ENCODE measurements at places on chromosomes 11 and 22.

DNA sequence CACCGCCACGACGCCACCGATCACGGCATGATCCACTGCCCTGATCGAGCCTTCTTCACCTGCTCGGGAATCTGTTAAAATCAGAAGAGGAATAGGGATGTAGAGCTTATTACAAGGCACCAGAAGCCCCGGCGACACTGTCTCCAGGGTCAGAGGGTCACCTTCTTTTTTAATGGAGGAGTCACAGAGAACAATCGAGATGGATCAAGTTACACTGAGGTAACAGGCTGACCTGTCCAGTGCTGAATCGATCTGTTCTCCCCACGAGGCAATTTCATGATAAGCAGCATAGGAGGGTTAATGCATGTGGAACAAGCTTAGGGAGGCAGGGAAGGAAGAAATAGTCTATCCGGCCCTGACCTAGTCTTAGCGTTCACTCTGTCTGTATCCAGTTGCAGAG is 325.5 kb downstream of the CADM1 start:
- DNase-seq, result no peak

DNA sequence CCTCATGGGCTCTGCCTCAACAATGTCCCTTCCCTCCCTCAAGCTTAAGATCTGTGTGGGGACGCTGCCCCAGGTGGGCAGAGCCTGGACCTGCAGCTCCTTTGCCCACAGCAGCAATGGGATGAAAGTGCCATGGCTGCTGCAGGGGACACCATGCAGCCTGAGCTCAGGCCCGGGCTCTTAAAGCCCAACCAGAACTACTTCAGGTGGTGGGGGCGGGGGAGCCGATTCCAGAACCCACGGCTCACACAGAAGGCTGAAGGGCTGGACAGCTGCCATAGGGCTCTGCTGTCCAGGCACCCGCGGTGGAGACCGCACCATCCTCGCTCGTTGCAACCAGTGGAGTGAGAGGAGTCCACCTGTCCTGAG is 12.5 kb downstream of the CHID1 start:
- no peak for DNase-seq

DNA sequence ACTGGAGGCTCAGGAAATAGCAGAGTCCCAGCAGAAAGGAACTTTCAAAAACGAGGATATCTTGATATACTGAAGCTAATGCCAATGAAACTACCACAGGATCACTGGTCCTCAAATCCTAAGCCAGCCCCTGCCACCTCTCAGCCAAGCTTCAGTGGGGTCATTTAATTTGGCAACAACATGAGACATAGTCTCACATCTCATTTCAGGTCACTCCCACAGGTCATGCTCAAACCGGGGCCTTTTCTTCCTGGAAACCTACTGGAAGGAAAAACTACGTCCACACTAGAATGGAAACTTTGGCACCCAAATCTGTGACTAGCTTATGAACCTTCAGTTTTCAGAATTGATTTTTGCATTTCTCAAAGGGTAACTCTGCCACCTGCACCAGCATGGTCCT is 61.9 kb upstream of the CYP2D6 start:
- DNase-seq, result no peak

GRCh38 chr11:77592727-77593126 is 3.0 kb downstream of the AQP11 start:
- no peak for DNase-seq

- no peak for DNase-seq
Observed at GRCh38 chr11:42255906-42256305, 796.5 kb upstream of the LRRC4C start.

DNA sequence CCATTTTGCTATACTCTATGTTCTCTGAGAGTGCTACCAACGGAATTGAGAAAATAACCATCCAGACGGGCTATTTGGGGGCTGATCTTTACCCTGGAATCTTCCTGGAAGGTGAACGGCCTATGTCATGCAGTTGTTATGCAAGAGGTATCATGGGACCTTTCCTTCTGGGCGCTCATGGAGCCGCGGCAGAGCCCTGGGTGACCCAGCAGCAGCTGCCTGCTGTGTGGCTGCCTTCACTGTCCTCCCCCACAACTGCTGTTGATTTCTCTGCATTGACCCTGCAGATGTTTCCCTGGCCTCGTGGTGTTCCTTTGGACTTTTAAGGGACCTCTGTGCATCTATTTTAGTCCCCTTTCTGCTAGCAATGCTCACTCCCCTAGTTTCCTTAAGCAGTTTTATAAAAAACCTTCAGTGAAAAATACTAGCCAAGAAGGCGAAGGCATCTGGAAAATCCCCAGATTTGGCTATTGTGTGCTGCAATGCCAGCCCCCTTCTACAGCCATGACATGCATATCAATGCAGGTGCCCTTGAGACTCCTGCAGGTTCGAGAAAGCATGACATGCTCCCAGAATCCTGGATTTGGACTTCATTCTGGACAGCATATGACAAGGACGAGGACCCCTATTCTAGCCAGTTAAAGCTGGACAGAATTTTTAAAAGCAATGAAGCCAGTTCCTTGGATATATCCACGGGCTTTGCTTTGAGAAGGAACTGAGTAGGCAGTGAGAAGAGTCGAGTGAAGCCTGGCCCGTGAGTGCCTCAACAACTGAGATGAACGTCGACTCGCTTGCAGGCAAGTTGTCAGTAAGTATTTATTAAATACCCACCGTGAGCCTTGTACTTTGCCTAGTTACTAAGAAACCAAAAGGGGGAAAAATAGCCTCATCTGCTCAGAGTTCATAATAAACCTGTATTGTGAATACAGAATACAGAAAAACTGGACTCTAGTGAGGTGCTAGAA is at the start of gene SLC25A18:
Gene SLC25A18, plus strand, starts transcription at position 593 of the 965 bp plus-strand sequence. CDS start 16,447 bp downstream, outside the sequence.
- no peak for DNase-seq

GRCh38 chr22:22605074-22605404 is 39.4 kb upstream of the GGTLC2 start:
- no peak for DNase-seq

- DNase-seq, result no peak
Observed at GRCh38 chr22:32499666-32500065, 25.1 kb downstream of the FBXO7 start.

- no peak for DNase-seq
Observed at GRCh38 chr11:27061461-27061821, 20.8 kb downstream of the BBOX1 start.

- no peak for DNase-seq
Observed at GRCh38 chr11:115525531-115526006, 21.4 kb upstream of the CADM1 start.

- DNase-seq, result no peak
Observed at GRCh38 chr11:95788921-95789505, 569 bp downstream of the FAM76B start.

DNA sequence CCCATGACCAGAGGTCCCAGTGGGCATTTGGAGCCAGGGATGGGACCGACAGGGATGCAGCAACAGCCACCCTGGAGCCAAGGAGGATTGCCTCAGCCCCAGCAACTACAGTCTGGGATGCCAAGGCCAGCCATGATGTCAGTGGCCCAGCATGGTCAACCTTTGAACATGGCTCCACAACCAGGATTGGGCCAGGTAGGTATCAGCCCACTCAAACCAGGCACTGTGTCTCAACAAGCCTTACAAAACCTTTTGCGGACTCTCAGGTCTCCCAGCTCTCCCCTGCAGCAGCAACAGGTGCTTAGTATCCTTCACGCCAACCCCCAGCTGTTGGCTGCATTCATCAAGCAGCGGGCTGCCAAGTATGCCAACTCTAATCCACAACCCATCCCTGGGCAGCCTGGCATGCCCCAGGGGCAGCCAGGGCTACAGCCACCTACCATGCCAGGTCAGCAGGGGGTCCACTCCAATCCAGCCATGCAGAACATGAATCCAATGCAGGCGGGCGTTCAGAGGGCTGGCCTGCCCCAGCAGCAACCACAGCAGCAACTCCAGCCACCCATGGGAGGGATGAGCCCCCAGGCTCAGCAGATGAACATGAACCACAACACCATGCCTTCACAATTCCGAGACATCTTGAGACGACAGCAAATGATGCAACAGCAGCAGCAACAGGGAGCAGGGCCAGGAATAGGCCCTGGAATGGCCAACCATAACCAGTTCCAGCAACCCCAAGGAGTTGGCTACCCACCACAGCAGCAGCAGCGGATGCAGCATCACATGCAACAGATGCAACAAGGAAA is 27.3 kb upstream of the L3MBTL2 start:
- DNase-seq, result no peak

- no peak for DNase-seq
Observed at GRCh38 chr11:63873311-63873710, 34.4 kb downstream of the MARK2 start.

GRCh38 chr22:32804531-32805360 is 3.2 kb downstream of the TIMP3 start:
- DNase-seq, result no peak

DNA sequence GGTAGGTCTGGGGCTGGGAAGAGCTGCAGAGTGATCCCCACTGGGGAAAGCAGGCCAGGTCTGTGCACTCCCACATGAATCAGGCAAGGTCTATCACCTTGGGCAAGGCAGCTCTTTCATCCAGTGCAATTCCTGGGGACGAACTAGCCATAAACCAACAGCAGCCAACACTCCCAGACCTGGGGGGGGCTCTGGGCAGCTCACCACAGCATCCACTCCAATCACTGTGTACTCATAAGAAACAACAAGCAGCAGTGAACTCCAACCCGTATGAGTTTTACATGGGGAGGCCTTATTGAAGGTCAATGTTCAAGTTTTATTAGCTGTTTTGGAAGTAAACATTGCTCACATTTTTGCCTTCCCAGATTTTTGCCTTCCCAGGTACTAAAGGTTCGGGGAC is 157.4 kb upstream of the NAV2 start:
- DNase-seq, result no peak

DNA sequence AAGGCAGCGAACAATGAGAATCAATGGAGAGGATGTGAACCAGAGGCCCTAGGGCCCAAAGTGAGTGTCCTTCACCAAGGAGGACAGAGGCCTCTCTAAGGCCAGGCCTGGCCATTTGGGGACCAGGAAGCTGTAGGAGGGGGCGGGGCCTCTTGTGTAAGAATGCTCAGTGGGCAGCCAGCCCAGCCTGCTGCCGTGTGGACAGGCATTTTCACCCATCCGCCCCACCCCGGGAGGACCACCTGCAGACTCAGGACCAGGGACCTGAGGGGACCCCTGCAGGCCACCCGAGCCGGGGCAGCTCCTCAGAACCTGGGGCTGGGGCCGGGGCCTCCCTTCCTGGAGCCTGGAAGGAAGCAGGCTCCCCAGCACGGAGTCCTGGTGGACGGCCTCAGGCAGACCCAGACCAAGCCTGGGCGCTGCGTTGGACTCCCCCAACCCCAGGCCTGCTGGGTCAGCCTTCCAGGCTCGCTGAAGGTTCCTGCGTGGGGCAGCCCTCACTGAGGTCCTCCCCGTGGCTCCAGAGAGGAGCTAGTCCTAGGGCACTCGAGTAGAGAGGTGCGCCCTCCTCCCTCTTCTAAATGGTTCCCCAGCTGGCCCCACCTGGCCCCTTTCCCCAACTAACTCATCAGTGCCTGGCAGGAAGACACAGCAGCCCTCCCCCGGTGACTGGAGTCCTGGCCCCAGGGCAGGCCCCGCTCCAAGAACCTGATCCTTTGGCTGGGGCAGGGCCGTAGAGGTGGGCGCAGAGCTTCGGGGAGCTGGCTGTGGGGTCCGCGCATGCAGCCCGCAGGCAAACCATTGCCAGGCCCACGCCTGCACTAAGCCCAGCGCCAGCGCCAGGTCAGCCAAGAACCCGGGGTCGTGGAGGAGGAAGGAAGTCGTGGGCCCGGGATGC is 1.5 kb upstream of the TRABD start:
- DNase-seq, result no peak

- no peak for DNase-seq
Observed at GRCh38 chr11:129932381-129933067, 37.1 kb upstream of the NFRKB start.

DNA sequence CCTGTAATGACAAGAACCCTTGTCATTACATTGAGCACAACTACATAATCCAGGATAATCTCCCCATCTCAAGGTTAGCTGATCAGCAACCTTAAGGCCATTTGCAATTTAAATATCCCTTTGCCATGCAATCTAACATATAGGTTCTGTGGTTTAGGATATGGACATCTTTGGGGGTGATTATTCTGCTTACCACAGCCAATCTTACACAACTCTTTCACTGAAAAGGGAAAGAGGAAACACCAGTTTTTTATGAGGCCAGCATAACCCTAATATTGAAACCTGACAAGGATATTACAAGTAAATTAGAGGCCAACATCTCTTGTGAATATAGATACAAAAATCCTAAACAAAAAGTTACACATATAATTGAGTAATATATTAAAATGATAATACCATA is 78.5 kb downstream of the CYP2R1 start:
- DNase-seq, result no peak

GRCh38 chr11:61682093-61682732 is 2.0 kb downstream of the DAGLA start:
- DNase-seq, result no peak

DNA sequence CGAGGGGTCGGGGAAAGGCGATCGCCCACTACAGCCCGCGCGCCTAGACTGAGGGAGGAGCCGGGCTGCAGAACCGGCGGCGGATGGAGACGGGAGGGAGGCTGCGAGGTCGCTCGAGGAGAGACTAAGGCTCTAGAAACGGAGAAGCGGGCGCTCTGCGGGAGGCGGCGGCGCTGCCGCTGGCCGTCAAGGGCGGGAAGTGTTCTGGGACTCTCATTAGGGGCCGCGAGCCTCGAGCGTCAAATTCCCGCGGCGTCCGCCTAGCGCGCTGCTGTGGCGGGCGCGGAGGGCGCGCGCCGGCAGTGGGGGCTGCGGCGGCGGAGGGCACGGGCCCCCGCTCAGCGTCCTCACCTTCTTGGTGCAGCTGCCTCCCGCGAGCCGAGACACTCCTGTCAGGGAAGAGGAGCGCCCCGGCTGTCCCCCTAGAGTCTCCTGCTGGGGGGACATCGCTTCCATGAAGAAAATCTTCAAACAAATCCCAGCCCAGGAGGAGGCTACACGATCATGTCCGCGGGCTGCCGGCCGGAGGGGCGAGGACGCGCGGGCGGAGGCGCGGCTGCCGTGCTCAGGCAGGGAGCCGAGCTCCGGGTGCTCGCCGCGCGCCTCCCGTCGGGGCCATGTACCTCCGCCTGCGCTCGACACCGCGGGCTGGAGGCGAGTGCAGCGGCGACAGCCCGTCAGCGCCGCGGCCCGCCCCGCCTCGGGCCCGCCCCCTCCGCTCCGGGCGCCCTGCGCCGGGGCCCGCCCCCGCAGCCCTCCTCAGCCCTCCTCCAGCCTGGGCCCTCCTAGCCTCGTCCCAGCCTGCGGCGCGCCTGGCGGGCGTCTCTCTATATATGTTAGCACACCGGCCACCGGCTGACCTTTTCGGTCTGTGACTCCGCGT is at the start of gene ARHGAP20:
Gene ARHGAP20, minus strand, starts transcription at position 662 of the 883 bp plus-strand sequence. Its CDS starts 206 bp downstream, at position 456.
- no peak for DNase-seq

DNA sequence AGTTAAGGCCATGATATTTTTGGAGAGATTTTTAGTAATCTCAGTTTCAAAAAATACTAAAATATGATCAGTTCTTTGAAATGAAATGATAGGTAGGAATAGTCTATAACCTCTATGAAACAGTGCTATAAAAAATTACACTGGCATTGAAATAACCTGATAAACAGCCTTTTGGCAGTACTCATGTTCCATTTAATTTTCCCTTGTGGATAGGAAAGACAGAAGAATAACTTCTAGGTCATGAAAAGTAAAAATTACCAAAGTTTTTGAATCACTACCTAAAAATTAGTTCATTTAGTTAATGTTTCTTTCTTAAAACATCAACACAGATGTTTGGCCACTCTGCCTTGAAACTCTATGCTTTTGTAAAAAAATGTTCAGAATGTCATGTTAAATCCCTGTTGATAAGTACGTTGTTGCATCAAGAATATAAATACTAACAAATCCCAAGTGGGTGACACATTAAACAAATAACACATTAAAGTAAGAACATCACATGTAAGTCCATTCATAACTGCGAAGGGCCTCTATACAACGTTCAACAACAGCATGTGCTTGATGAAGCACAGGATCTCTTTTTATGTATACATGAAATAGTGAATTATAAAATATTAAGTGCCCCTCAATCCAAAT is 290.2 kb downstream of the SWAP70 start:
- DNase-seq, result no peak
